ENCODE measurements at places on chromosomes 6 and 20.

GRCh38 chr20:59365611-59366285 is 65.3 kb downstream of the EDN3 start:
- no peak for DNase-seq

DNA sequence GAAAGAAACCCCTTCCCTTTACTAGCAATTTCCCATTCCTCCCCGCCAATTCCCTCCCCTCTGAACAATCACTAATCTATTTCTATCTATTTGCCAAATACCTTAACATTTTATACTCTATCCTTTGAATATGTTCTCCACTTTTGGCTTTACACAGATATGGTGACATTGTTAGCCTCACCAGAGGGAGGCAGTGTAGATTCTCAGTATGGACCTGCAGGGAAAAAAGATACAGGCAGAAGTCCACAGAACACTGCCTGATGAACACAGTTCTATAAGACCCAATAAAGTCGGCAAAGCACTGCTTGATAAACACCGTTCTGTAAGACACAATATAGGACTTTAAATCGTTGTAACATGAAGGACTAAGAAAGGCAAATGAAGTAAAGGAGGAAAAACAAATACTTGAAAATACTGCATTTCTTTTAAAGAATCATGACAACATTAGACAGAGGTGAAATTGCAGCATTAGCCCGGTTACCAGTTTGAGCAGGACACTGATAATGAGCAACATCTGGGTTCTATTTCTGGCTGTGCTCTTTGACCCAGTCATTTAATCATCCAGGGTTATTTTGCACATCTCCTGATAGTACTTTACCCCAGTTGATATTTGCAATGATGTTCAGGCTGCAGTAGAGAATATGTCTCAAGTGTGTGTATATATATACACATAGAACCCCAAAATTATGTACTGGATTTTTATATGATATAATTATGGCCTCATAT is 296.8 kb downstream of the UTRN start:
- peak; percentile 41 for DNase-seq

GRCh38 chr6:63389191-63389844 is 69.5 kb upstream of the LGSN start:
- DNase-seq = no peak

- DNase-seq = no peak
Observed at GRCh38 chr6:31588871-31589650, 3.0 kb downstream of the LST1 start.

DNA sequence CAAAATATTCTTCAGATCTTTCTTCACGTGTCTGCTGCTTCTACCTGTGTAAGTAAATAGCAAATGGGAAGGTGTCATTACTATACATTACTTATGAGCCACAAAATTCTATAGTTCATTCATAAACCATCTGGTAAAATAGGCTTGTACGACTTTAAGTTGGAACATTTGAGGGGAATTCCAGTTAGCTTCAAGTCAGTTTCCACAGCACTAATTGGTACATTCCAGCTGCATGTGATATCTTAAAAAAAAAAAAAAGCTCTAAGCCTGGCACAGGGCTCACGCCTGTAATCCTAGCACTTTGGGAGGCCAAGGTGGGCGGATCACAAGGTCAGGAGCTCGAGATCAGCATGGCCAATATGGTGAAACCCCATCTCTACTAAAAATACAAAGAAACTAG is 23.1 kb upstream of the TFAP2B start:
- DNase-seq = no peak

DNA sequence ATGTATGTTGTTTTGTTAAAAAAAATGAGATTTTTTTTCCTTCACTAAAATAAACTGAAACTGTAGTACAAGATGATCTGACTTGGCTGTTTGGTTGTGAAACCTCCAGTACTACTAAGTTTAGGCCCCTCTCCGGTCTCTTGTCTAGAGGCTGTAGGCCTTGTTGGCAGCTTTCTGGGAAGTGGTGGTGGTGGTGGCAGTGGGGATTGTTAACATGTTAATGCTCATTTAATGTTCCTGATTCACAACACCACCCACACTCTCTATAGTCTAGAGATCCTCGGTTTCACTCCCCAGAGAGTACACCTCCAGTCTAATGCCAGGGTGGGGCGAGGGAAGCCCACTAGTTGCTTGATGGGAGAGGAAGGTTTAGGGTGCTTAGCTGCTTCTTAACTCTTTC is 24.1 kb downstream of the STK4 start:
- no peak for DNase-seq

DNA sequence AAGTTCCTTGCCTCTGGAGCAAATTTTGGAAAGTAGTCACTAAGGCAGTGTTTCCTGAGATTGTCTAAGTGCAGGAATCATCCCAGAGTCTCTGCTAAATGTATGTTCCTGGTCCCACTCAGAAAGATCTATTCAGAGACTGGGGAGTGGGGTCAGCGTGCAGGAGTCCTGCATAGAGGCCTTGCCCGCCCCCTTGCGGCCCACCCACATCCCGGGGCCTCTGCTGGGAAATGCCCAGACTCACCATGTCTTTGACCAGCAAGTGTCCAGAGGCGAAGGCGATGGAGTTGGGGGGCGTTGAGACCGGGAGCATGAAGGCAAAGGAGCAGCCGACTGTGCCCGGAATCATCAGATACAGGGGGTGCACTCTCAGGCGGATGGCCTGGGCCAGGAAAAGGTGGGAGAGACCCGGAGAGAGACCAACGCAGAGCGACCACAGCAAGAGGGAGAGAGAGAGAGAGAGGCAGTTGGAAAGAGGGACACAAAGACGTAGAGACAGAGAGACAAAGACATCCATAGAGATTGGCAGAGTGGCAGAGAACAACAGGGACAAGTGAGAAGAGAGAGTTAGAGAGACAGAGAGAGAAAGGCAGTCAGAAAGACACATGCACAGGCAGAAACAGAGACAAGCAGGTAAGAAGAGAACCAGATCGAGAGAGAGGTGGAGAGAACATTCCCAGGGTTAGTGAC is 12.9 kb upstream of the OCSTAMP start:
- DNase-seq = no peak

DNA sequence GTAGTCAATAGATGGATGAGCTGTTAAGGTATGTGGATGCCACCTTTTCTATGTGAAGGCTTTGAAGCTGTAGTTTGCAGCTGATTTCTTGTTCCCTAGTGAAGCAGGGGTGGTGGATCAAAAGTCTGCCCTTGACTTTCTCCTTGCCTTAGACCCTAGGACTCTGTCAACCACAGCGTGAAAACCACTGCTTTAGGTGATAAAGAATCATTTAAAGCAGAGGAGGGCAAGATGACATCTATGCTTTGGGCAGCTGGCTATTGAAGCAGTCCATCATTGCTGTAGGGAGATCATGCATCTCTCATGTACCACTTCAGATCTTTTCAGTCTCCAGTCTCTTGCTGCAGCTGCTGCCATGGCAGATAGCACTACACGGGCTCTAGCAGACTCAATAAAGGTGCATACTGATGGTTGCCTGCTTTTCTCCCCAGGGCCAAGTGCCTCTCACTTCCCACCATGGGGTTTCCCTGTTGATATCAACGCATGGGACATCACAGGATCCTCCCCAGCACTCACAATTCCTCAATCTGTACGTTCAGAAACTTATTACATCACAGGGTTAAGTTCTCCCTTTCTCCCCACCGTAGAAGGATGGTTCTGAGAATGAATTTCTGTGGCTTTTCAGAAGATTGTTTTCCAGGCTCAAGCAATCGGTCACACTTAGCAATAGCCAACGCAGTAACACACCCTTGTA is 122.0 kb upstream of the STMND1 start:
- no peak for DNase-seq

- no peak for DNase-seq
Observed at GRCh38 chr6:95230071-95230740, 347.1 kb upstream of the MANEA start.

- DNase-seq = no peak
Observed at GRCh38 chr6:82176616-82177015, 70.9 kb downstream of the IBTK start.

DNA sequence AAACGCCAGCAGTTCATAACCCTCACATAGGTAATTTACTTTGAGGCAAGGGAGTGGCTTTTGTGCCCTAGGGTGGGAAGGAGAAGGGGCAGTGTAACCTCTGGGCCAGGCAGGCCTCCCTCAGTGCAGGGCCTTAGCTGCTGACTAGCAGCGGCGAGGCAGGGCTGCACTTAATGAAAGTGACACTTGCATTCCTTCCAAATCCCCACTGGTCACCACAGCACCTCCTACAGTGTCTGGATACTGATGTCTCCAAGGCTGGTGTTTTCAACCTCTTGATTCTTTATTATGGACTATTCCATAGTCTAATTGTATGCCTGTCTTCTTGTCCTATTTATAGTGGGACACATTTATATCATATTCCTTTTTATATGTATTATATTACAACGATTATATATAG is 152.7 kb downstream of the LY86 start:
- no peak for DNase-seq

- no peak for DNase-seq
Observed at GRCh38 chr20:16654858-16655535, 74.8 kb upstream of the SNRPB2 start.
